ENCODE measurements at places on chromosomes 4 and X.

DNA sequence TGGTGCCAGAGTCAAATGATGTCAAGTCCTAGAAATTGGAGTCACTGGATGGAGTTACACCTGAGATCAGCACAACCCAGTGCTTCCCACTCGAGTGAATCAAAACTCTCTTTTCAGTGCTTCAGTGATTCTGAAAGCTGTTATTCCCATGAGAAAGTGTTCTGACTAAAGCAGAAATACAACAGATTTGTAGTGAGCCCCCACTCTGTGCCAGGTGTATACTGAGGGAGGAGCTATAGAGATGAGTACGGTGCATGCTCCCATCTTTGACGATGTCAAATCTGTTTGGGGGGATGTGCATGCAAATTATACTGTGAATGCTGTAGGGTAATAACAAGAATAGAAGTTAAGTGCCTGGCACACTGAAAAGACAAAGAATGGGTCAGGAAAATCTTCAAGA is 330.2 kb downstream of the HS3ST1 start:
- no peak for DNase-seq

- no peak for DNase-seq
Observed at GRCh38 chr4:41134581-41134980, 79.8 kb downstream of the APBB2 start.

DNA sequence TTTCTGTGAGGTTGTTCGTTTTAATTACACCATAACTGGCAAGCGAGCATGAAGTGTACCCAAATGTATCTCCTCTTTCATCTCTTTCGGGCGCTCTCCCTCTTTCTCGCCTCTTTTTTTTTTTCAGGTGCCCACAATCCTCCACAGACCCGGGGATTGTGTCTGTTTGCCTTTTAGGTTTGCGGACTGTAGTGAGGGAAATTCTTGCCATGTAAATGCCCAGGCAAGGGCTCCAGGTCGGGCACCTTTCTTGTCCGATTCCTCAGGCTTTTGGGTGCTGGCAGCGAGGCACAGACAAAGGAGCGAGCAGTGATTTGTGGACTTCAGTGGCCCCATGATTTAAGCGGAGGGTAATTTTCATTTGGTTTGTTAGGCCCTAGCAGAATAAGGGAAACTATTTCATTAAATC is 1.1 kb upstream of the PHOX2B start:
- DNase-seq: no peak

GRCh38 chr4:189090174-189090814 is 850.4 kb upstream of the FRG1 start:
- peak; percentile 3 for DNase-seq

- no peak for DNase-seq
Observed at GRCh38 chrX:77628294-77629025, 157.6 kb downstream of the ATRX start.

Data from fibroblast of pulmonary artery (primary cell).